ENCODE measurements at places on chromosomes 6 and 20.

- DNase-seq: no peak
These were observed 22.7 kb downstream of the MCM8 start for GRCh38 chr20:5973172-5973571.

DNA sequence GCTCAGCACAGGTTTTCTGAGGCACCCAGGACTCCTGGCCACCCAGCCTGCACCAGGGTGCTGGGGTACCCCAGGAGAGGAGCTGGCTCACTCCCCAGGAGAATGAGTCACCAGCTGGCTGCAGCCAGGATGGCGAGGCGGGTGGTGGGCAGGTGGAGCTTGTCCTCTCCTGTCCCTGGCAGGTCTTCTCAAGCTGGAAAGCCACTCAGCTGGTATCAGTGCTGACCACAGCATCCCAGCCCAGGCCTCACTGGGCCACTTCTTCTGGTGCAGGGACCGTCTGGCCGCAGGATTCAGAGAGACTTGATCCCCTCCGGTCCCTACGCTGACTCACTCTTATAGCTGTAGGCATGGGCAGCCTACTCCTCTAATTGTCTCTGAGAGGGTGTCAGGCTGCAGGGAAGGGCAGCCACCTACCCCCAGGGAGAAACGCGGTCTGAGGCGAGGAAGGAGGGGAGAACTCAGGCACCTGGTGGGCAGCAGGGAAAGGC lies 22.2 kb downstream of the TFEB start:
- DNase-seq: no peak

- no peak for DNase-seq
These were observed 26.8 kb upstream of the DNAAF9 start for GRCh38 chr20:3434232-3434631.

DNA sequence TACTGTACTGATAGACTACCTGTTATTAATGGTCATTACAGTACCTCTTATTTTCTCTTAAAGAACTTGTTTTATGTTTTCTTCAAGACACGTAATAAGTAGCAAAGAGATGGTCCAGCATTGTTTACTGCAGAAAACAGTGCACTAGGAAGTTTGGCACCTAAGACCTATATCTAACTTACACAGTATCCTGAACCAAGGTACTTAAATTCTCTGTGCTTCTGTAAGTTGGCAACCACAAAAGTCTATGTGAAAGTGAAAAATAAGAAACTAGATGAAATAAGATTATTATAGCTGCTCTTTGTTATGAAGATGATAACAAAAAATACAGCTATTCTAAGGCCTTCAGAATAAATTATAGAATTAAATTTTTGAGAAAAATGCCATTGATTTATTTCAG lies 411.7 kb upstream of the SOX4 start:
- DNase-seq: no peak

- DNase-seq: no peak
These were observed 122.3 kb downstream of the B3GAT2 start for GRCh38 chr6:70834520-70834919.

DNA sequence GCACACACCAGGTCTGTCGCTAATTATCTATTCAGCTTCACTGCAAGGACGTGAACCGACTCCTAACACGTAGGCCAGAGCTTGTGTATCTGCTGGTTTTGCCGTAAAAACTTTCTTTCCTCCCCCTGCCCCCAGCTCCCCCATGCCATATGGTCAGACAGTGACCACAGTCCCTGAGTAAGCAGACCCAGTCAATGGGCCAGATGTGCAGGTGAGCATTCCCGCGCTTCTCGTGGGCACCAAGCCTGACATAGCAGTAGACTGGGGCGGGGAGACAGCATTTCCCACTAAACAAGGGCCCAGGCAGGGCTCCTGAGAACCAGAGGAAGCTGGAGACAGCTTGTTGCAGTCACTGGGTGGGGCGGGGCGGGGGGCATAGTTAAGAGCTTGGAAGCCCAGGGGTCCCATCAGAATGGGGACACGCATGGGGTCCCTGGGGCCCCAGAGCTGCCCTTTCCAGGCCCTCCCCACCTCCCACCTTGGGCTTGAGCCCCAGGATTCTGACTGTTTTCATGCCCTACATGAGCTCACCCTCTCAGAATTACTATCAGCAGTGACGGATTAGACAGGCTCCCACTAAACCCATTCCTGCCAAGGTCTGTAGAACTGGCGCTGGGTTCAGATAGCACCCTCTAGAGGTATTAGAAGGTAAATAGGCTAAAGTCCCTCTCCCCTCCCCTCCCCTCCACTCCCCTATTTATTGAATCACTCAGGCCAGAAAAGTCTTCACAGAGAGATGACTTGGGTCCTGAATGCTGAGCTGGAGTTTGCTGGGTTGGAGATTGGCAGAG lies 51.8 kb downstream of the CDH26 start:
- DNase-seq: no peak

DNA sequence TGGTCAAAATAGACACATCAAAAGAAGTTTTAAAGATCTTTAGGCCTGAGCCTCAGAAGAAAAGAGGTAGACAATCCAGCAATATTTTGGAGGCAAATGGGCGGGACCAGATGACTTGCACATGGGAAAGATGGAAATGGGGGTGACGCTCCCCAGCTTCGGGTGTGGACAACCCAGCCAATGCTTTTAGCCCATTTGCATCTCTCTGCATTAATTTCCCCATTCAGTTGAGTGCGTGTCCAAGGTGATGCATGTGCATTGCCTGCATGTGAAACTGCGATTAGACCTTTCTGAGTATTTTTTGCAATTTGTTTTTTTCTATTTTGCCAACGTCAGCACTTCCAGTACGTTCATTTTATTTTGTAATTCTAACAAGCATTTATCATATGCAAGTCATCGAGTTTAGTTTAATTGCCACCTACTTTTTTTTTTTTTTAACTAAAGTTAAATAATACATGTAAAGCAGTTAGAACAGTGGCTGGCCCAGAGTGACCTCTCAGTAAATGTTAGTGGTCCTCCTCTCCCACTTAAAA lies 24.2 kb downstream of the PDRG1 start:
- DNase-seq: no peak

DNA sequence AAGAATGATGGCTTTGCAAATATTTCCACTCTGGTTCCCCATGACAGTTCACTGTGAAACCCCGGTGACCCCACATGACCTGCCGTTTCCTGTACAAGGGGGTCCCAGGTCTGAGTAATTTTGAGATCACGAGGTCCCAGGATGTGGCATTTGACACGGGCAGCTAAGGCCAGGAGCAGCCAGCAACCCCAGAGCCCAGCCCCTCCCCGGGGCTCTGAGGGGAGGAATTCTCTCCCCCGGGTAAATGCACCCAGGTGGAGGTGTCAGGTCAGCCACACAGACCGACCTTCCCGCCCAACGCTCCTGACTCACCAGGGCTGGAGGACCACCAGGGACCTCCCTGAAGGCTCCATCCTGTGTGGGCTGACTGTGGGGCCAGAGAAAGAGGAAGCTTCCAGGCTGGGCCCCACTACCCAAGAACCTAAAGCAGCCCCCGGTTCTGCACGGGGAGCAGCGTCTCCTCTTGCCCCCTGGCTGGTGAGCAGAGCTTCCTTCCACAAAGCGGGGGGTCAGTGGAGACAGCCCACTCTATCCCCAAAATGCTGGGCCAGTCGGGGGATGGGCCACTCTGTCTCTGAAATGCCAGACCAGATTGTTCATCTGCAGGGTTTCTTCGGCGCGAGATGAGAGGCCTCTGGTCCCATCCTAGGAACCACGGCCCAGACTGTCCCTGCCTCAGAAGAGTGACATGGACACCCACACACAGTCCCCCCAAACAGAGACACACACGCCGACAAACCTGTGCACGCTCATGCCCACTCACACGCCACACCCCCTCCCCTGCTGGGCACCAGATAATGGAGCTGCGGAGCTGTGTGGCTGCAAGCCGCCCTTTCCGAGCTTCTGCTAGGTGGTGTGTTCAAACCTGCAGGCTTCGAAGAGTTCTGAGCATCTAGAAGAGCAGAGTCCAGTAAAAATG lies 23.4 kb upstream of the SLCO4A1 start:
- no peak for DNase-seq

GRCh38 chr6:143241111-143241510 lies 180.4 kb downstream of the AIG1 start:
- DNase-seq: no peak

DNA sequence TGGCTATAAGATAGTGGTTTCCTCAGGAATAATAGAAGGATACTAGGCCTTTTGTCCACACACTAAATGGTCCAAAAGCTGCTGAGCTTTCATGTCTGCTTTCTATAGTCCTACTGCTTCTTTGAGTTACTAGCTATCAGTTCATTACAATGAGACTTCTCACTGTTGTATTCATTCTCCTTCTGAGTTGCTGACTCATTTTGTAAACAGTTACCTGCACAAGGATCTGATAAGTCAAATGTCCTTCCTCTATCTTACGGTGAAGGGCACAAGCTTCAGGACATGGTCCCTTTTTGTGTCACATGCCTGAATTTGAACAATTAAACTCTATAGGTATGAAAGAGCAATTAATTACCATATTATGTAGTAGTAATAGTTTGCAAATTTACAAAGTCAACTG lies 90.5 kb downstream of the MAN1A1 start:
- no peak for DNase-seq

DNA sequence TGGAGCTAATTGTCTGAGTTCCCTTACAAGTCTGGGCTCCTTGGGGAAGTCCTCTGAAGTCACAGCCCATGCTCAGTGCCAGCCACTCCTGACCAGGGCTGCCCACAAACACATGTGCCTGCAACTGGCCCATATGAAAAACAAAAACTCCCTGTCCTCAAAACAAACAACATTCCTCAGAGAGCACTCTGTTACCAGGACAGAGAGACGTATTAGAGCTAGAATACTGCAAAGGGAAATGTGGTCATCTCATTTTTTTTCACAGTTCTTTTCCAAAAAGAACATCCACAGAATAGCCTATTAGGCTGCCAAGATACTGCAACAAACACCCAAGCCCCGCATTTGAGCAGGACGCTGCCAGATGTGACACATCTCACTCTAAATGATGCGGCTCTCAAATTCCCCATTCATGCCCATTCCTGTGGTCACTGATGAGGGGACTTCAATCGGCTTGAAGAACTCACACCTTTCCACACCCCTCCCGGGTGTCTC lies 71.1 kb downstream of the SLC22A23 start:
- no peak for DNase-seq

DNA sequence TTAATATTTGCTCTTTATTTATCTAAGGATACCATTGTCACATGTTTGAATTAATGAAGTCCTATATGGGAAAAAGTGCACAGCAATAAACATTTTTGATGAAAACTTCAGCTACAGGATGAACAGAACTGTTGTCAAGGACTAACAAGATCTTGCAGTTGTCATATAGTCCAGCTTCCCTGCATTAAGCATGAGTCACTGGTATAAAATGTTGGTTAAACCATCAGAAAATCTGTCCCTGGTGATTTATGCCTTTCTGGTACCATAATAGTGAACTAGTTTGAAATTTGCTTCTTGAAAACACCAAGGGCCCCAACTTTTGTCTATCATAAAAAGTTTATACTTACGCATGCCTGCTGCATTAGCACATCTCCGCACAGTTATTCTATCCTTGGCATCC lies 60.4 kb upstream of the RSPO3 start:
- DNase-seq: no peak

- DNase-seq: no peak
These were observed 54.1 kb upstream of the VSX1 start for GRCh38 chr20:25136056-25136455.

- DNase-seq: no peak
These were observed 29.5 kb downstream of the STX11 start for GRCh38 chr6:144179828-144180227.

DNA sequence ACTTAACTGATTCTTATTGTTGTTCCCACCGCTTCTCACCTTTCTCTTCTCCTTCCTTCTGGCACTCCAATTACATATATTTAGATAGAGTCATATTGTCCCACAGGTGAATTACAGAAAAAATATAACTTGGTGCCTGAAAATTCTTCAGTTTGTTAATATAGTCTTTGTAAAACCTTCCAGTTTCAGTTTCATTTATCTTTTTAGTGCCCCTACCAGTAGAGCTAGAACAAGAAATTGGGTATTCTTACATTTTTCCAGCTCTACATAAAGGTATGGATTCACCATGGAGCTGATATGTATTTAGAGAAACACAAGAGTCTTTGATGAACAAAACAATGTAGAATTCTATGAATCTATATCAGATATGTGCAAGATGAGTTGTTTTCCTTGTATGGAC lies 10.7 kb downstream of the MANEA start:
- DNase-seq: no peak

GRCh38 chr20:40851051-40851450 lies 162.0 kb upstream of the MAFB start:
- no peak for DNase-seq

DNA sequence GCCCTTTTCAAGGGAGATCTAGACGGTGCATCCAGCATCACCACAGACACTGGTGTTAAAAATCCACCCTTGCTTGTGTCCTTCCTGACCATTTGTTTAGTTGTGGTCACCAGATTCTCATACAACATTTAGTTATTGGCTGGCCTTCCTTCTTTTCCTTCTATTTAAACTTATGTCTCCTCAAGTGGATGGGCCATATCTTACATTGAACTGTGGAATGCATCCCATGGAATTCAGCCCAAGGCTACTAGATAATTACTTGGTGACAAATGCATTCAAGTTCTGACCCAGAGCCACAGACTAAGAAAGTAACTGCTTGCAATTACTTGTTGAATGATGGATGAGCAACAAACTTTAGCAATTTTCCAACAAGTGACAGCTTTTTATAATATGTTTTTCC lies 198.9 kb upstream of the SSTR4 start:
- no peak for DNase-seq

DNA sequence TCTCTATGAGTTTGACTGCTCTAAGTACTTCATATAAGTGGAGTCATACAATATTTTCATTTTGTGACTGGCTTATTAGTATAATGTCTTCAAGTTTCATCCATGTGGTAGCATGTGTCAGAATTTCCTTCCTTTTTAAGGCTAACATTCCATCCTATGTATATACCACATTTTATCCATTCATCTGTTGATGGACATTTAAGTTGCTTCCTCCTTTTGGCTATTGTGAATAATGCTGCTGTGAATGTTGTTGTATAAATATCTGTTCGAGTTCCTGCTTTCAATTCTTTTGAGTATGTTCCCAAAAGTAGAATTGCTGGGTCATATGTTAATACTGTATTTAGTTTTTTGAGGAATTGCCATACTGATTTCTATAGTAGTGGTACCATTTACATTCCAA lies 79.5 kb downstream of the PTPRA start:
- DNase-seq: no peak

- DNase-seq: no peak
These were observed 256.3 kb downstream of the CD83 start for GRCh38 chr6:14373648-14374437.

GRCh38 chr6:160167604-160168399 lies 46.2 kb downstream of the SLC22A1 start:
- DNase-seq: no peak

DNA sequence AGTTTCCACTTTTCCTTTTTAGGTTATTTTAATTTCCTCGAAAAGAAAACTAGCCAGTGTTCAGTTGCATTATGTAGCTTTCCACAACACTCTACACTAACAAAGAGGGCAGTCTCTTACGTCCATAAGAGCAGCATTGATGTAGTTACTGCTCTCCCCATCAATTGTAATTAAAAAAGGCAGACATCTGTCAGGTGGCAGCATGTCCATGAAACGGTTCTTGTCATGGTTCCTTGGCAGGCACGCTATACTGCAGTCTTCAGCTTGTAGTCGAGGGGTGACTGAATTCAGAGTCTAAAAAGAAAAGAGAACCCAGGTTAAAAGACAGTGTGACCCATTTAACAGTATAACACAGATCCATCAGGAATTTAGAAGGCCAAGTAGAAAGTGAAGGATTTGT lies 80.1 kb upstream of the THEMIS start:
- DNase-seq: no peak

- DNase-seq: no peak
These were observed 1444.3 kb upstream of the ADGRB3 start for GRCh38 chr6:67190733-67191132.

- DNase-seq: no peak
These were observed 34.0 kb upstream of the INSM1 start for GRCh38 chr20:20333866-20334265.
